ENCODE measurements at places on chromosomes 11 and 22. TPM values are rescaled to one million over a fixed set of nuclear protein-coding genes. Genes with fewer than 3 reads are reported as not detected.

Gene CD3E
- 0.22 TPM for polyA plus RNA-seq

Gene NNMT
- 0.48 TPM for polyA plus RNA-seq

Gene ANKK1
- 0.60 TPM for polyA plus RNA-seq

Gene OR52I2
- polyA plus RNA-seq: 0.03 TPM

Gene OR10A2
- polyA plus RNA-seq: 0.08 TPM

Gene CRY2
- polyA plus RNA-seq: 27.9 TPM

Gene PDGFD
- polyA plus RNA-seq: 23.4 TPM

Gene MAPK1
- 142 TPM for polyA plus RNA-seq

Gene MTNR1B
- polyA plus RNA-seq: not detected

Gene POLR2L
- polyA plus RNA-seq: 71.9 TPM

All from left kidney (tissue), 8 donors.